ENCODE measurements at places on chromosomes 11 and 22. TPM values are rescaled to one million over a fixed set of nuclear protein-coding genes. Genes with fewer than 3 reads are reported as not detected.

The TSPAN32 gene
- 21.0 TPM for total RNA-seq

GRCh38 chr11:9936754-9937153, 272.9 kb downstream of the SWAP70 start:
- DNase-seq: no peak

GRCh38 chr11:19953909-19954308, 206.4 kb downstream of the DBX1 start:
- DNase-seq: no peak

- no peak for DNase-seq
Measured at GRCh38 chr22:22219140-22219996, 25.2 kb upstream of the VPREB1 start.

DNA sequence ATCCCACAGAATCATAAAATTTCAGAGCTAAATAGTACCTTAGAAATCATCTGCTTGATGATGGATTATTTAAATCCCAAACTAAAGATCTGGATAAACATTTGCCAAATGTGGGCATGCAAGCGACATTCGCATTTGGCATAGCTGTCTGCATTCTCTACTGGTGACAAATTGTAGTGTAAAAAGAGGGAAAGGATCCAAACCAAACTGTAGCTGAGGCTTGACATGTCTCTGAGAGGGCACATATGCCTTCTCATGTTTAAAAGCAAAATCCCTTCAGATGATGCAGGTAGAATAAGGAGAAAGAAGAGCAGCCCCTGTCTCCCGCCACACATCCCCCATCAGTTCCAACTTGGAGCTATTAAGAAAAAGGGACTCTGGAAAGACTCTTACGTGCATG, 257.5 kb upstream of the MTNR1B start:
- DNase-seq: no peak

DNA sequence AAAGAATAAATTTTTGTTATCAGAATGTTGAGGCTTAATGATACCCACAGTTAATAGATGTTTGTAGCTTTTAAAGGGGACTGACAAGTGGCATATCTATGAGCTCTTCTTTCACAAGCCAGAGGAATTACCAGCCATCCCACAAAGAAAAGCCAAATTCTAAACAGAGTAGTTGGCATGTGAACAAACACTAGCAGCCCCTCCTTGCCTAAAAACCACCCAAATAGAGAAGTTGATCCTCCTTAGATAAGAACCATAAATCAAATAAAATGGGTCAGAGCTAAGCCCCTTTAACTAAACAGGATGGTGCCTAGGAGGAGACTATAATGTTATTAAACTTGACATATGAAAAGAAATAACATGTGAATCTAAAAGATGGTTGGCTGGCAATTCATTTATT, 11.4 kb downstream of the LPXN start:
- no peak for DNase-seq
